Mucosa of gallbladder (tissue), 1 donor: ENCODE measurements at places on chromosomes 16 and 17. TPM values are rescaled to one million over a fixed set of nuclear protein-coding genes. Genes with fewer than 3 reads are reported as not detected.

The TLCD3B gene
- not detected for total RNA-seq

The TMEM114 gene
- total RNA-seq = not detected

The SERPINF2 gene
- 2.9 TPM for total RNA-seq

The SLC25A10 gene
- 34.1 TPM for total RNA-seq

The PRRT2 gene
- total RNA-seq = 20.8 TPM

The MPV17L gene
- 10.1 TPM for total RNA-seq

The MT1G gene
- 55.2 TPM for total RNA-seq

The ACLY gene
- 127 TPM for total RNA-seq

The CDH8 gene
- 0.43 TPM for total RNA-seq

The KRTAP3-2 gene
- total RNA-seq = not detected

The CDYL2 gene
- total RNA-seq = 14.1 TPM

The CCL8 gene
- 1.2 TPM for total RNA-seq

The TPSG1 gene
- total RNA-seq = 1.6 TPM

The ARHGAP44 gene
- total RNA-seq = 40.9 TPM

The SKAP1 gene
- 5.4 TPM for total RNA-seq

The TEKT1 gene
- total RNA-seq = not detected

The HES7 gene
- 0.78 TPM for total RNA-seq

The KRTAP3-1 gene
- not detected for total RNA-seq

The NDRG4 gene
- total RNA-seq = 5.6 TPM

The COG8 gene
- total RNA-seq = 42.7 TPM

The KRTAP9-2 gene
- not detected for total RNA-seq
